ENCODE measurements at places on chromosomes 2 and 18. TPM values are rescaled to one million over a fixed set of nuclear protein-coding genes. Genes with fewer than 3 reads are reported as not detected.

DNA sequence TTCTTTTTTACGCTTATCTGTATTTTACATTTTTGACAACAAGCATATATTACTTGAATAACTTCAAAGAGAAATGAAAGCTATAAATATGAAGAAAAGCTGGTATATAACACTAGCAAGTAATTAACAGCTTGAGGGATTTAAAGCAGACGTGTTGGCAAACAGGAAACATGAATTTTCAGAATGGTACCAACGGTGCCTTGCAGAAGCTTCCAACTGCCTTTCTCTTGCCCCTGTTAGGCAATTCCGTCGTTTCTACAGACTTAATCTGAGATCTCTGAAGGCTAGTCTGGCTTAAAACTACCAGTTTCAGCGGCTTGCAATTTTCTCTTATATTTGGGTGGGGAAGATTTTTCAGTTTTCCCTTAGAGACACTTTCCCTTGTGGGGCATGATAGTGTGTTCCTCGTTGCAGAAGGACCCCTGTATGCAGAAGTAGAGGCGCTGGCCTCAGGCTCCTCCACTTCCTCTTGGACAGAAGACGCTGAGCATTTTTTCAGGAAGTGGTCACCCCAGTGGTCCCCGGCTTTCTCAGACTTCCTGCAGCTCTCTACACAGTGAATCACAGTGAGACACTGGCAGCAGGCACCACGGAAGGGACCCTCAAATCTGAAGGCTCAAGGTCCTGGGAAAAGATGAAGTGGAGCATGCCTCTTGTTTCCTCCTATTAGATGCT is 56.2 kb upstream of the SLC16A14 start:
- peak; percentile 69 for DNase-seq

- DNase-seq = no peak
Observed at GRCh38 chr2:242051463-242051862, 181.9 kb downstream of the RTP5 start.

- DNase-seq = peak; percentile 71
Observed at GRCh38 chr18:23237524-23238151, 102.4 kb downstream of the CABLES1 start.

DNA sequence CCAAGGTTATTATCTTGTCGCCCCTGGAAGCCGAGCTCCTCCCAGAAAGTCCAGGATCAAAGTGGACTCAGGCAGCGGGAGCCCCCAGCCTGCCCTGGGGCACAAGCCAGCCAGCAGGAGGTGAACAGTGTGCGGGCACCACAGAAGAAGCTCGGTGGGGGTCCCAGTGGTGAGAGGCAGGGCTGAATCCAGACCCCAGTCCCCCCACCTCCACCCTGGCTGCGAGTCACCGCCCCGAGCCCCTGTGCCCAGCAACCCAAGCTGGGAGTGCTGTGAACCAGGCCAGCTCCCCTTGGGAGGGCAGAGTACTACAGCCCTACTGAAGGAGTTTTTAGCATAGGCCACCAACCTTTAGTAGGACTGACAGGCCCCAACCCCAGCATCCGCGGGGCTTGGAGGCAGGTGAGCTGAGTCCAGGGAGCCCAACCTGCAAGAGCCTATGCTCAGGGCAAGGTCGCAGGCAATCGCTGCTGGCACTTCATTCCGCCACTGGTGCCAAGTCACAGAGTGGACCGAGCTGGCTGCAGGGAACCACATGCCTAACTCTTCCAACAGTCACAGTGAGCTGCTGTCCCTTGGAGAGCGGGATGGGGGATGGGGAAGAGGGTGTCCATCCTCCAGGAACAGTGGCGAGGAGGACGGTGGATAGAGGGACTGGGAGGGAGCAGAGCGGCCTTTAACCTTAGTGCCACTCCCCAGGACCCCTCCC is 3.0 kb downstream of the PIEZO2 start:
- DNase-seq = no peak

DNA sequence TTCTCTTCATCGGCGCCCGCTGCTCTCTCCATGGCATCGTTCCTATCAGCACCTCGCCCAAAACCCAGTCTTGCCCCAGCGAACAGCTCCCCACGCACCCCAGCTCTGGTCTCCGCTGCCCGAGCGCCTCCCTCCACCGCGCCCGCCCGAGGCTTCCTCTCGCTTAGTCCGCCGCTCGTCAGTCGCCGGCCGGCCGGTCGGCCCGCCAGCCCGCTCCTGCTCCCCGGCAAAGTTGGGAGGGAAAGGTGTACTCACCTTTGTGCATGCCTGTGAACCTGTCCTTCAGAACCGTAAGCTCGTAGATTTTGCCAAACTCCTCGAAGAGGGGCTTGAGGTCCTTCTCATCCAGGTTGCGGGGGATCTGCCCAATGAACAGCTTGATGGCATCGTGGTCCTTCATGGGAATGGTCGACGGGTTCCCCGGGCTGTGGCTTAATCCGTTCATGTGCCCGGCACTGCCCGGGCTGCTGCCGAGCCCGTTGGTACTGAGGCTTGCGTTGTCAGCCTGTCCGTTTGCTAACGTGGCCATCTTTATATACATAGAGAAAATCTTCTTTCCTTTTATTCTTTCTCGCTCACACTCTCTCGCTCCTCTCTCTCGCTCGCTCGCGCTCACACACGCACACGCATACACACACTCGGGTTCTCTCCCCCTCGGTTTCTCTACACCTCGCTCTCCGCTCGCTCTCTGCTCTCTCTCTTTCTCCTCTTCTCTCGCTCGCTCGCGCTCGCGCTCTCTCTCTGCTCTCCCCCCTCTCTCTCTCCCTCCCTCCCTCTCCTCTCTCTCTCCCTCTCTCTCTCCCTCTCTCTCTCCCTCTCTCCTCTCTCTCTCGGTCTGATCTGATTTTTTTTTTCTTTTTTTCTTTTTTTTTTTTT is at the start of gene CELF4:
Gene CELF4 (minus strand): TSS at position 698 of the 876 bp plus-strand sequence.
- peak; percentile 16 for DNase-seq

- DNase-seq = no peak
Observed at GRCh38 chr2:20368706-20369105, 18.1 kb upstream of the PUM2 start.

DNA sequence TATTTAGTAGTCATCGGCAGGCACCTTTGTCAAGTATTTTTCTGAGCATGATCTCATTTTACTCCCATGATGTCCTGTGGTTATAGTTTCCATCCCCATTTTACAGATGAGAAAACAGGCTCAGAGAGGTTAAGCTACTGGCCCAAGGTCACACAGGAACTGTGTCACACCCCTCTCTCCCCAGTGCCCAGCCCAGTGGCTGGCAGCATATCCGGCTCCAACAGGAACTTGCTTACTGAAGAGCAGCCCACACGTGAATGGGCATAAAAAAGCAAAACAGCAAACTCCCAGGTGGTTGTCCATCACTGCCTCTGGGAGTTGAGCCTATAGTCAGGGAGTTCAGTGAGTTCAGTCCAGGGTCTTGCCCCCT is 8.3 kb upstream of the KLF11 start:
- no peak for DNase-seq

DNA sequence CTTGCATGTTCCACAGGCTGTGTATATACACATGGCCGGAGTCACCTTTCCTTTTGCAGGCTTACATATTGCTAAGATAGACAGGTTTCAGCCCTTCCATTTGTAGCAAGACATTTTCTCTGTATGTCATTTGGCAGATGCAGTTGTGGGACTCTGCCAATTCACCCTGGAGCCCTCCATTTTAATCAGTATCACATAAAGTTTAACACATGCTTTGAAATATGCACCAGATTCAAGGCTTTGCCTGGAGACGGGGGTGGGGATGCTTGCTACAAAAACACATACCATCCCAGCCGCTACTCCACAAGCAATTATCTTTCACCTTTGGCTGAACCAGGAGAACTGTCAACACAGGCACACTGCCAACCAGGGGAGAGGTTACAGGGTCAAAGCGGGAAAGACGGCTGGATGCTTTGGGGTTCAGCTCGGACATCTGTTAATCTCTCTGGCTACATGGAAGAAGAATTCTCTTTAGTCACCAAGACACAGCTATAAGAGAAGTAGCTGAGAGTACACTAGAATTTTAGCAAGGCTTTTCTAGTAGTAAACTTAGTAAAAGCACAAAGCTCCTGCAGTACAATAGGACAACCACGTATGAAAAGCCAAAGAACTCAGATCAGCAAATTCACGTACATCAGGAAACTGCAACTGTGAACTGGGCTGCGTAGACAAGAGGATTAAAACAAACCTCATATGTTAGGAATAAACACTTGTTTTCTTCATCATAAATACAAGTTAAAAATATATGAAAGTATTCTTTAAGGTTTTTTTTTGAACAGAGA is 130.9 kb downstream of the EXOC6B start:
- no peak for DNase-seq

- no peak for DNase-seq
Observed at GRCh38 chr2:204909791-204910190, 364.5 kb downstream of the PARD3B start.

DNA sequence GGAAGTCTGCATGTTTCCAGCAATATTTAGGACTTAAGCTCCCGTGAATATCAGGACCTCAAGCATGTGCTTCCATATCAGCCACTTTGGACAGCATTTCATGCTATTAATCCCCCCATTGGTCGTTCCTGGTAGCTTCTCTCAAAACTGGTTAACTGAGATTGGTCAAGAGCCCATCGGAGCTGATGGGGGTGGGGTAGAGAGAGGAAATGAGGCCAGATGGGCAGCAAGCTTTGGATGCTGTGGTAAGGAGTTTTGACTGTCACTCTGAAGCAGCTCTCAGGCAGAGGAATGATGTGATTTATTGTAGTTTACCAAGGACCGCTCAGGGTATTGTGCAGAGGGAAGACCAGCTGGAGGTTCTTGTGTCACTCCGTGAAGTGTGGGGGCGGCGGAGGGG is 81.8 kb downstream of the FAM168B start:
- no peak for DNase-seq

DNA sequence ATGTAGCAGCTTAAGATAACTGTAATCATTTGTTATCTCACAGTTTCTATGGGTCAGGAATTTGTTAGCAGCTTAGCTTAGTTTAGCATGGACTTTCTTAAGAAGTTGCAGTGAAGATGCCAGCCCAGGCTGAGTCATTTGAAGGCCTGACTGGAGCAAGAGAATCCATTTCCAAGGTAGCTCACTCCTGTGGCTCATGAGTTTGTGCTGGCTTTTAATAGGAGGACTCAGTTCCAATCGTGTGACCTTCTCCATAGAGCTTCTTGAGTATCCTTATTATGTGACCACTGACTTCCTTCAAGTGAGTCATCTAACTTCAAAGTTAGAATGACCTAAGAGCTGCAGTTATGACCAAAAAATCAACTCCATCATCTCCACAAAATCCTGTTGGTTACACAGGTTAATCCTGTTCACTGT is 1.4 kb downstream of the GPATCH11 start:
- no peak for DNase-seq

DNA sequence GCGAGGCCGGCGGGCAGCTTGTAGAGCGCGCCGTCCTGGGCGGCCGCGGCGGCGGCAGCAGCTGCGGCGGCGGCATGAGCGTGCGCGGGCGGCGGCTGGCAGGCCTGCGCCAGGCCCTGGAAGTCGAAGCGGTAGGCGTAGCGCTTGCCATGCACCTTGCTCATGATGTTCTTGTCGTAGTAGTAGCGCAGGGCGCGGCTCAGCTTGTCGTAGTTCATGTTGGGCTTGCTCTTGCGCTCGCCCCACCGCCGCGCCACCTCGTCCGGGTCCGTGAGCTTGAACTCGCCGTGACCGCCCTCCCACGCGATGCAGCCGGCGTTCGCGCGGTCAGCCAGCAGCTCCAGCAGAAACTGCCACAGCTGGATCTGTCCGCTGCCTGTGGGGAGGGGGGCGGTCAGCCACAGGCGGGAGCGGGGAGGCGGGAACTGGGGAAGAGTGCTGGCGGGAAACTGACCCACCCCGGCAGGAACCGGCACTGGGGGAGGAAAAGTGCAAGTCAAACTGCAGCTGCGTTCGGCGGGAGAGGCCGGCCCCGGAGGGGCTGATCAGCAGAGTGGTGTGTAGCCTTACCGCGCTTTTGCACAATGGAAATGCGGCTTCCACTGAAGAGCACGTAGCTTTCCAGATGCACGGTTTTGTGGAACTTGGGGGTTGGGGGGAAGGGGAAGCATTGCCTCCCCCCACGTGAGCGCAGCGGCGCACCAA is 3.0 kb downstream of the FEV start:
- no peak for DNase-seq

- no peak for DNase-seq
Observed at GRCh38 chr2:73859721-73860586, 31.2 kb downstream of the STAMBP start.

GRCh38 chr2:62099050-62099449 is 96.9 kb upstream of the B3GNT2 start:
- DNase-seq = peak; percentile 12

DNA sequence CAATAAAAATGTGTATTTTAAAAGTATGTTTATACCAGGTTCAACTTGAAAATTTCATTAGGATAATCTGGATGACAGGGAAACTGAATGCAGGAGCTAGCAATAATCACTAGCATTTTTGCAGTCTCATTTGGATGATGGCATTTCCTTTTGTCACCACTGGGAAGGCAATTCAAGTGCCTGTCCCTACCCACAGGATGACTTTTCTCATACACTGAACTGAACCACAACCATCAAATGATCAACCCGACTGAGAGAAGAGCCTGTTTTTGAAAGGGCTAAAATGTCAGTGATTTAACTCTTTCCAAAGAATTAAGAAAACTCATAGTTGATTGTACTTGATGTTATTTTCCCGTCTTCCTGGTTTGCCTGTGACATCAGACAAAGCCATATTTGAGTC is 115.0 kb downstream of the FAM124B start:
- DNase-seq = peak; percentile 16

GRCh38 chr18:27887287-27887686 is 289.6 kb downstream of the CDH2 start:
- DNase-seq = no peak

- DNase-seq = no peak
Observed at GRCh38 chr2:67451086-67451832, 54.1 kb downstream of the ETAA1 start.

DNA sequence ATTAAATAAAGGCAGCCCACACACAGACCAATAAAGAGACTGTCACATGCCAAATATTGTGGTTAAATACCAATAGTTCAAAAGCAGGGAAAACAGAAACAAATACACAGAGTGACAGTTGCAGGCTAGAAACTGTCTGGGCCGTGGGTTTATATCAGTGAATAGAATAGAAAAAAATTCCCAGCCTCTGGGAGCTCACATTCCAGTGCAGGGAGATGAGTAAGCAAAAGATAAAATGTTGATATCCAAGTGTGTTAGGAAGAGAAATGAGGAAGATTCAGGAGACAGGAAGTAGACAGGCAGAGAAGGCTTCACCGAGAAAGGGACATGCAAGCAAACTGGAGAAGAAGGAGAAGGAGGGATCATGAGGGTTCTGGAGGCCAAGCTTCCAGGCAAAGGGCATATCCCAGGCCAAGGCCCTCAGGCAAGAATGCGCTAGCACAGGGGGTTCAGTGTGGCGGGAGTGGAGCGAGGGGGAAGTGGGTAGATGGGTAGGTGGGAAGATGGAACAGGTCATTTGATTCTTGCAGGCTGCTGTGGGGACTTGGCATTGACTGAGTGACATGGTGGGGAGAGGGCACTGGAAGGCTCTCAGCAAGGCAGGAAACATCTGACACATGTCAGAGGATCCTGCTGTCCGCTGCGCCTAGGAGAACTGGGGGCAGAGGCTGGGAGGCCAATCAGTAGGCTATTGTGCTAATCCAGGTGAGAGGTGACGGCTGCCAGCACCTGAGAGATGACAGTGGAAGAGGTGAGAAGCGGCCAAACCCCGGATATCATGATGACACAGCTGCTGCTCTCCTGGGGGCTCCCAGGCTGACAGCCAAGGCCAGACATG is 89.2 kb downstream of the ZBTB7C start:
- DNase-seq = no peak

AKAIN1 gene
- total RNA-seq = not detected

TEKT4 gene
- total RNA-seq = not detected

ERMN gene
- 0.27 TPM for total RNA-seq

ABCB11 gene
- 0.27 TPM for total RNA-seq

SERPINB3 gene
- total RNA-seq = not detected

VIT gene
- total RNA-seq = not detected

CD28 gene
- total RNA-seq = 0.27 TPM

EVX2 gene
- not detected for total RNA-seq

All from hematopoietic multipotent progenitor cell (in vitro differentiated cells).